ENCODE measurements at places on chromosomes 6 and 20.

GRCh38 chr6:1328129-1328800, 16.4 kb downstream of the FOXQ1 start:
- DNase-seq: no peak

DNA sequence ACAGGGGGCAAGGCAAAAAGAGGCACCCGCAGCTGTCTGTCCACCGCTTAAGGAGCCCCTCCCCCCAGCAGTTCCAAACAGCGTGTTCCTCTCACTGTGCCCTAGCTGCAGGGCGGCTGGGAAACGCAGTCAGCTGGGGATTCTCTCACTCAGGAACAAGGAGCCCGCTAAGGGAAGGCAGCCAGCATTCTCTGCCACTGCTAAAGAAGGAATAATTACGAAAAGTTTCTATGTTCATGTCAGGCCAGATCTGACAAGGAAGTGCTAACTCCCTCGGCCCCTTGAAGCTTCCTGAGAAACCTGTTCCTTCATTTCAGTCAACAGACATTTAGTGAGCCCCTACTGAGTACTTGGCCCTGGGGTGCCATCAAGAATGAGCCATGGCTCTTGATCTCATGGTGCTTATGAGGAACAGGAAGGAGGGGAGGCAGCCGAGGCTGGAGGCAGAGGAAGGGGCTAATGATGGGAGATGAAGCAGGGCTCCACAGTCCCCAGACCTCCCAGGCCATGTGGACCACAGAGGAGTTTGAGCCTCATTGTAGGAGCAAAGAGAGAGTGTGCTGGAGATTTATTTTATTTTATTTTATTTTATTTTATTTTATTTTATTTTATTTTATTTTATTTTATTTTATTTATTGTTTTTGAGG, 101.7 kb upstream of the PMEPA1 start:
- no peak for DNase-seq

DNA sequence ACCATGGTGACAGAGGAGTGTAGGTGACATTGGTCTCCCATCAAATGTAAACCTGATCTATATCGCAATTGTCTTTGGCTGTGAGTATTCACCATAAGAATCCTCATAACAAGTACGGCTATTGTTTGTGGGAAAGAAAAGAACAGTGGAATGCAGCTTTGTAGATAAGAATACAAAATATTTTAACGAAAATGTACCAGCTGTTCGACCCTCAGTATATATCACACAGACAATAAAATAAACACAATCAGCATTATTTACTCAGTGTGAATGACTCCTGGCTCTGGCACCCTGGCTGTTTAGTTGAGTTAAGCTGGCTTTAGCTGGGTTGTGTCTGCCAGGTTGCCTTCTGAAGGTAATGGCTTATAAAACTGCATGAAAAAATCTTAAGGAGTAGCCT, 43.4 kb downstream of the SNRNP48 start:
- no peak for DNase-seq

- no peak for DNase-seq
Measured at GRCh38 chr6:142697922-142698321, 247.1 kb downstream of the HIVEP2 start.

DNA sequence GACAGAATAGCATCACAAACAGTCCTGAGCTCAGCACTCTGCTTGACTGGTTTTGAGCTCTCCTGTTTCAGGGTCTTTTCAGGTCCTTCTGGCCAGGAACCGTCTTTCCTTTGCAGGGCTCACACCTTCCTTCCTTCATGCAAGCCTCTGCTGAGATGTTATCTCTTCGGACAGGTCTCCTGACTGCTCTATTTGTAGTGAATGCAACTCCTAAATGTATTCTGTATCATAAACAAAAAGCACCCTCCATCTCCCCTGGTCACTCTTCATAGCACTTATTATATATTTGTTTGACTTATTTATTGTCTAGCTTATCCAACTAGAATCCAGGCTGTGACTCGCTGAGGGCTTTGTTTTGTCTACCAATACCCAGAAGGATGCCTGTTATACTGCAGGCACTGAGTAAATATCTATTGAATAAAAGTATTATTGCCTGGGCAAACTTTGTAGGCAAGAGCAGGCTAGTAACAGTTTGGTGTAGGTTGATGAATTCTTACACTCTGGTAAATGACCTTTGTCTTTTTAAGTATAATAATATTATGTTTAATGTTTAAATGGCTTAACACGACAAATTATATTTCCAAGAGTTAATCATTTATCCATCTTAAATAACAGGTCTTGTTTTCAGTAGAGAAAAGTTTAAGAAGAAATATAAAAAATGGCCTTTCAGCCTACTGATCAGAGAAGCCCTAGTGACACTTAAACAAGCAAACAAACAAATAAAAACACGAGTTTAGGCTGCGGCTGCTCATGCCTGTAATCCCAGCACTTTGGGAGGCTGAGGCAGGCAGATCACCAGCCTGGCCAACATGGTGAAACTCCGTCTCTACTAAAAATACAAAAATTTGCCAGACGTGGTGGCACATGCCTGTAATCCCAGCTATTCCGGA, 199.7 kb downstream of the BCAS1 start:
- DNase-seq: no peak

DNA sequence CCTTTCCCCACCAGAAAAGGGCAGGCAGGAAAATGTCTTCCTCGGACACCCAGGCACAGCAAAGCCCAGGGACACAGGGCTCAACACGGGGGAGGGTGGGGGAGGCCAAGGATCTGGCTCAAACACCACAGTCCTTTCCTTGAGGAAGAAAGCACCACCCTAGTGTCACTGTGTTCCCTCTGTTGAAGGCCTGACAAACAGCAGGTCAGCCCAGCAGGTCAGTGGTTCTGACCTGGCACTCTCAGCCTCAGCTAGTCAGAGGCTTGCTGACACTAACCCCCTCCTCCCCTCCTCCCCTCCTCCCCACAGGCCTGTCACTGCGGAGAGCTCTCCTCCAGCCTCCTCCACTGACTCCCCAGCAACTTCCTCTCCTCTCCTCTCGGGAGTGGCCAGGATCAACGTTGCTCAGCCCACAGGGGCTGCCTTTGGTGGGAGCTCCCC, 239.6 kb downstream of the LRFN2 start:
- no peak for DNase-seq

DNA sequence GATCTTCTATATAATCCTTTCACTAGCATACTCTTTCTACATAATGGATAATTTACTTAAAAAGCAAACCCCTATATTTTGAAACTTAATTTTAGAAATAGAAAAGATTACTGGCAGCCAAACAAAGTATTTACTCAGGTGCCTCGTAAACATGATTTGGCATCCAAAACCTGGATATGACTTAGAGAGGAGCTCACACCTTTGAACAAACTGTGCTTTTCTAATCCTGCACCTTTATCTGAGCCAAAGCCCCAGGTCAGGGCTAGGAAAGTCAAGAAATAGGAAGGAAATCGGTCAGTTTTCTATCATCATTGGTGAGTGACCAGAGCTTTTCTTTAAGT, 170.9 kb downstream of the PHF3 start:
- no peak for DNase-seq

- DNase-seq: no peak
Measured at GRCh38 chr6:106102034-106102433, 15.9 kb downstream of the PRDM1 start.

DNA sequence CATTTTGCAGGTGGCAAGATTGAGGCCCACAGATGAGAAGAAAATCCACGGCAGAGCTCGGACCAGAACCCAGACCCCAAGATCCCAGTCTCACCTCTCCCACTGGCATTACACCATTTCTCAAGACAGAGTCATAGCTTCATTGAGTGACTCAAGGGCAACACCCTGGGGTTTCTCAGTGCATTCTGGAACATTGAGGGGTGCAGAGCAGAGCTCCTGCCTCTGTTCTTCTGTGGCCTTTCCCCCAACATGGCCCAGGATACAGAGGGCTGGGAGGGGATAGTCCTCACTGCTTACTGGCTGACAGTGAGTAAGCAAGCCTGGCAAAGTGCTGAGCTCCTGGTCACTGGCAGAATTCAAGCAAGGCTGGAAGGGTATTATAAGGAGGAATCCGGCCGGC, 74.0 kb downstream of the MDGA1 start:
- no peak for DNase-seq

DNA sequence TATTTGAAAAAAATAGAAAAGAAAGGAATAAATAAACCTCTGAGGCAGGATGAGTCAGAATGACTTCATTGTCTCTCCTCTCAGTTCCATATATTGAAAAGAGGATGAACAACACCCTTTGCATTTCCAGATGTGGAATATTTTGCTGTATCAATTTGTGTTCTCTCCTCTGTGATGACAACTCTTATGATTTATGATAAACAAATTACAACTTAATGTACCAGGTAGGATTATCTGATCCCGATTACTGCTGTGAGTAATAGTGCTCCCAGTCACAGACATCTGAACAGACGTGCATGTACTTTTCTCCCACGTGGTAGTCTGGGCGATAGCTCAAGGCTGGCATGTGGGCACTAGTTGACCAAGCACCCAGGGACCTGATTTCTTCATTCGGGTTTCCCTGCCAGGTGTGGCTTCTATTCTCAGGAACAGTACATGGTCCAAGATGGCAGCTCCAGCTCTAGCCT, 142.1 kb upstream of the SULF2 start:
- no peak for DNase-seq

DNA sequence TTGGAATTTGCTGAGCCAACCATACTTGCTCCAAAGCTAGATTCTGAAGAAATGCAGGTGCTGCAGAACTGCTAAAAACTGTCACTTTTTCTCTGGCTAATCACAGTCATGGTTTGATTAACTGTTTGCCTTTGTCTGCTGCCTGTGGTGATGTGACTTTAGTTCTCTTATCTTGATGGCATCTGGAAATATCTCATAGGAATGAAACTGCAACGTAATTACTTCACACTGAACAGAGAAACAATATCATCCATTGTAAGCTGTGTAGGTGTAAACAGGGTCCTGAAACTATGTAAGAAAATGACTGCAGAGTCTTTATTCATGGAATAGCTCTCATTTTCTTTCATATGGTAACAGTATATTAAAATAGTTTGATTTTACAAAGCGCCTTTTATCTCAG, 721.9 kb upstream of the HS3ST5 start:
- no peak for DNase-seq

DNA sequence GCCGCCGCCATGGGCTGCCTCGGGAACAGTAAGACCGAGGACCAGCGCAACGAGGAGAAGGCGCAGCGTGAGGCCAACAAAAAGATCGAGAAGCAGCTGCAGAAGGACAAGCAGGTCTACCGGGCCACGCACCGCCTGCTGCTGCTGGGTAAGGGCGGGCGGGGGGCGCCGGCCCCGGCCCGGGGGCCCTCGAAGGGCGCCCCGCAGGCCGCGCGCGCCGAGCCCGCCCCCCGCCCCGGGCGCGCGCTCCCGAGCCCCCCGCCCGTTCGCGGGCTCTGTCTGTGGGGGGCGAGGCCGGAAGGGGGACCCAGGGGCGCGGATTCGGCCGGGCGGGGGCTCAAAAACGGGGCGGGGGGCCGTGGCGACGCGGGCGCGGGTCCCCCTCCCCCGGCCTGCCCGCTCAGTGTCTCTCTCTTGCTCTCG, 39.2 kb downstream of the GNAS start:
- peak; percentile 23 for DNase-seq

- peak; percentile 19 for DNase-seq
Measured at GRCh38 chr20:53402233-53403005, 191.2 kb downstream of the ZNF217 start.

GRCh38 chr6:1027795-1028569, 283.9 kb upstream of the FOXQ1 start:
- no peak for DNase-seq

DNA sequence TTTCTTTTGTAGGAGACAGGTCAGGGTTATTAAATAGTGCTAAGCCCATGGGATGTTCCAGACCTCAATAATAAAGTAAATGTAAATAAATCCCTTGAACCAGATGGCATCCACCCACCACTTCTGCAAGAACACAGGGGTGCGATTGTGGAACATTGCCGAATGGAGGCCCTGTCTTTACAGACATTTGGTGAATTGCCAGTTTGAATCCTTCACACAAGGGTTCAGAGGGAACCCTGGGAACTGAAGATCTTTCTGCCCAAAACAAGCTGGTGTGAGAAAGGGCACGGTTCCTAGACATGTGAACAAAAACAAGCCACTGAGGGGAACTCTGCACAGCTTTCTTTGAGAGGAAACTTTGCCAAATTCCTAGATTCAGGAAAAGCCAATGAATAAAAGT, 30.2 kb upstream of the RNF8 start:
- DNase-seq: no peak

- no peak for DNase-seq
Measured at GRCh38 chr20:21496452-21496851, 17.4 kb downstream of the NKX2-2 start.

- DNase-seq: no peak
Measured at GRCh38 chr20:25036331-25036936, 21.5 kb downstream of the ACSS1 start.

- DNase-seq: no peak
Measured at GRCh38 chr6:54108271-54108670, 3.0 kb upstream of the MLIP start.

- DNase-seq: no peak
Measured at GRCh38 chr6:166763606-166764472, 136.8 kb upstream of the RPS6KA2 start.

GRCh38 chr6:141464896-141465295, 667.8 kb upstream of the GJE1 start:
- no peak for DNase-seq

DNA sequence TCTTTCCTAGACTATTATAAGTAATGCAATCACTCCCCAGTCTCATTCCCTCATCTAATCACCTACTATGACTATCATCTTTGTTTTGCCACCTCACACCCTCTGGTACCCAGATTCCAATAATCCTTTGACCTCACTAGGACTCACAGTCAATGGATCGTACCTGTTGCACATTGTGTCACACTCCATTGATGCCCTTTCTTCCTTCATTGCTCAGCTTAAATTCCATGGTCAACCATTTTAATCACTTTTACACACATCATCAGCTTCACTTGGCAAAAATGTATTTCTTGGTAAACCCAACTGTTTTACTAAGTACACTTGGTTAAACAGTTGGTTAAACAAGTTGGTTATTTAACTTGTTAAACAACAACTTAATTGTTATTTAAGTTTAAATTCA, 44.0 kb downstream of the CEP162 start:
- DNase-seq: no peak

GRCh38 chr6:156017838-156018237, 562.2 kb upstream of the NOX3 start:
- DNase-seq: no peak

- no peak for DNase-seq
Measured at GRCh38 chr20:51127713-51128112, 104.8 kb upstream of the KCNG1 start.

- DNase-seq: peak; percentile 47
Measured at GRCh38 chr6:52576392-52577021, 353 bp downstream of the TRAM2 start.

GRCh38 chr6:167748458-167749379, 78.0 kb upstream of the AFDN start:
- DNase-seq: no peak

Measured in activated naive CD4-positive, alpha-beta T cell (primary cell).